ENCODE measurements at places on chromosomes 12 and 14.
A peak's percentile ranks its signal among the peaks of the same experiment; 100 is the strongest.

- peak overlapping the region; percentile 88 for H3K27ac ChIP-seq
- no peak for DNase-seq
- peaks cover 5% of the 10 kb centered on the region for H3K36me3 ChIP-seq
- H3K4me3 ChIP-seq, result no peak overlapping the region
- H3K27me3 ChIP-seq, result peaks cover 12% of the 10 kb centered on the region
- peaks cover 43% of the 10 kb centered on the region for H3K4me1 ChIP-seq
Measured at GRCh38 chr12:24922090-24922489, 26.8 kb downstream of the BCAT1 start.

DNA sequence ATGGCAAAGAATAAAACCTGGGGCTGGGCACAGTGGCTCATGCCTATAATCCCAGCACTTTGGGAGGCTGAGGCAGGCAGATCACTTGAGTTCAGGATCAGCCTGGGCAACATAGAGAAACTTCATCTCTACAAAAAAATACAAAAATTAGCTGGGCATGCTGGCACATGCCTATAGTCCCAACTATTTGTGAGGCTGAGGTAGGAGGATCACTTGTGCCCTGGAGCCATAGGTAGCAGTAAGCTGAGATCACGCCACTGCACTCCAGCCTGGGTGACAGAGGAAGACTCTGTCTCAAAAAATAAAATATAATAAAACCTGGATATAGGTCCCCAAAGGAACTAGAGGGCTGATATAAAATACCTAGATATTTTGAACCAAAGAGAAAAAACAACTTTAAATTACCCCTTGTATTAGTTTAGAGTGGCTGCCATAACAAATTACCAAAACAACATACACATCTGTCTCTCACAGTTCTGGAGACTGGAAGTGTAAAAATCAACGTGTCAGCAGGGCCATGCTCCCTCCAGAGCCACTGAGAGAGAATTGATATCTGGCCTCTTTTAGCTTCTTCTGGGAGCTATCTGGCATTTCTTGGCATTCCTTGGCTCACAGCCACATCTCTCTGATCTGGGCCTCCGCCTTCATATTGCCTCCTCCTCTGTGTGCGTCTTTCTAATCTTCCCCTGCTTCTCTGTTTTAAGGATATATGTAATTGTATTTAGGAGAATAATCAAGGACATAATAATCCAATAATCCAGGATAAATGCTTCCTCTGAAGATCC, 47.9 kb upstream of the ATF7IP start:
- no peak overlapping the region for H3K27ac ChIP-seq
- H3K27me3 ChIP-seq, result no peaks in the 10 kb centered on the region
- DNase-seq, result no peak
- H3K4me3 ChIP-seq, result no peak overlapping the region

DNA sequence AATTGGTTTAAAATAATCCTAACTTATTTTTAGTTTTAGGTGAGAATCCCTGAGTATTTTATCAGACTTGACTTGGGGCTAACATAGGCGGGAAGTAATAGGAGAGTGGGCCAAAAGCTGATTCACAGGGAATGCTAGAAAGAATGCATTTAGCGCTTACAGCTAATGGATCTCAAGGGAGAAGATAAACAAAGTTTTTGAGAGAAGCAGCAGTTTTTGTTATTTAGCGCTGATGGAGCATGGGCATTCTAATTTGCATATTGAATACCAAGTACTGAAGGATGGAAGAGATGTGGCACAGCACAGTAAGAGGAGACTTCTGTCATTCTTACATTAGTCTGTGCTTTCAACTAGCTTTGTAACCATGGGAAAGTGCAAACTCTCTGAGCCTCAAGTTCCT, 436.0 kb upstream of the FBXO33 start:
- H3K4me3 ChIP-seq, result no peak overlapping the region
- DNase-seq, result no peak
- no peaks in the 10 kb centered on the region for H3K27me3 ChIP-seq
- H3K36me3 ChIP-seq, result no peaks in the 10 kb centered on the region

DNA sequence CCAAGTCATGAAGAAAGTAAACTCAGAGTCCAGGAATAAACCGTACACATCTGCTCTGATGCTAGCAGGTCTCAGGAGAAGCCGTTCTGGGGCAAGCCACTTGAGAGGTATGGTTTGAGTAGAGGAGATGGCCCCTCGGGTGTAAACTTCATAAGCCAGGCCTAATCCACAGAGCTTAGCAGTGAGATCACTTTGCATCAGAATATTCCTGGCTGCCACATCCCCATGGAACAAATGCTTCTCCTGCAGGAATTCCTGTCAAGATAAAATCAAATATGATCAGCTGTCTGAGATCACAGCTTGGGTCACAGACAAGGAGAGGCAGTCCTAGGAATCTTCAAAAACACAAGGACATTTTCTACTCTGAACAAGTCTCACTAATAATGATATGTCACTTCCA, 11.2 kb upstream of the MAGOHB start:
- peaks cover 18% of the 10 kb centered on the region for H3K27me3 ChIP-seq
- DNase-seq, result no peak
- H3K36me3 ChIP-seq, result no peaks in the 10 kb centered on the region
- H3K4me3 ChIP-seq, result no peak overlapping the region
- no peaks in the 10 kb centered on the region for H3K4me1 ChIP-seq
- no peak overlapping the region for H3K27ac ChIP-seq
